Fibroblast of mammary gland (primary cell): ENCODE measurements at places on chromosomes 4 and X.

DNA sequence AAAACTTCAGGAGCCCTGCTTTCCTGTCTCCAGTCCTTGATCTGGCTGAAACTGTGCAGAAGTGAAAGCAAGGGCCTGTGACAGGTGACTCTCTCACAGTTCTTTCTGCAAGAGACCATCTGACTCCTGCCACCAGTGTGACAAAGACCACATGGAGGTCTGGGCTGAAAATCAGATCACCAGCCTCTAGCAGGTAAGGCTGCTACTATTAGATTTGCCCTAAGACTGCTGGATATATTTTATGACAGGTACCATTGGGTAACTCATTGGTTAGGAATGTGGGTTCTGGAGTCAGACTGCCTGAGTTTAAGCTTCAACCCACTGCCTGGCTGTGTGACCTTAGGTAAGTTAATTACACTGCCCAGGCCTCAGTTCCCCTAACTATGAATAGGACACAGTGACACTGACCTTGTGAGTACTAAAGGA is 163.3 kb upstream of the SLC7A11 start:
- no peak for DNase-seq

- DNase-seq: no peak
Observed at GRCh38 chrX:130267956-130268448, 697 bp downstream of the ZNF280C start.

- DNase-seq: peak; percentile 56
Observed at GRCh38 chrX:7115557-7115956, 32.0 kb upstream of the STS start.

GRCh38 chrX:24271262-24271661 is 42.6 kb downstream of the SUPT20HL2 start:
- DNase-seq: no peak

DNA sequence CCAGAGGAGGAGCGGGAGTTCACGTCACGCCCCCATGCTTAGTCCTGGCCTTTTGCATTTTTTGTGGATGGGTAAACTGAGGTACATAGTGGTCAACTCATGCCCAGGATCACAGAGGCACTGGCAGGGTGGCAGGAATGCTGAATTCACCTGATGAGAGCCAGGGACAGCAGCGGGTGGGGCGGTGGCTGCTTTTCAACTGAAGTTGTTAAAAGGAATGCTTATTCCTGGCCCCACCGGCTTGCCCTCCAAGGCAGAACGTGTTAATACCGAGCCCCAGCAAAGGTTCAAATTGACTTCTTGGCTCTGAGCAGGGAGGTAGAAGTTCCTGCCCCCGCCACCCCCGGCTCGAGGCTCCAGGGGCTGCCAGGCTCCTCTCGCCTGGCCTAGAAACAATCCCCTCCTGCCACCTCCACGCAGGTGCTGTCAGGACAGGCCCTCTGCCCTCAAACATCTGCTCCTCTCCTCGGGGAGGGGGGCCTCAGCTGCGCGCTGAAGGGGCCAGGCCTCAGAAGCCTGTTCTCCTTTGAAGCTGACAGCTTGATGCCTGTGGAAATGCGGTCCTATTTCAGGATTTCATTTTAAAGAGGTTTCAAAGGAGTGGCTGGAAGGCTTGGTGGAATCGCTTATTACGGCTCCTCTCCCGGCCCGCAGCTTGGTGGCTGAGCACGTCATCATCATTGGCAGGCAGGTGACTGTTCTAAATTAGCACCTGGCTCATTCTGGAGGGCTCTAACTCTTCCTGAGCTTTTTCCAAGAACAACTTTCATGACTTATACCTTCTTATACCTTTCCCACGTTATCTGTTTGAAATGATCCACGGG is 93.0 kb downstream of the PHKA2 start:
- DNase-seq: no peak

DNA sequence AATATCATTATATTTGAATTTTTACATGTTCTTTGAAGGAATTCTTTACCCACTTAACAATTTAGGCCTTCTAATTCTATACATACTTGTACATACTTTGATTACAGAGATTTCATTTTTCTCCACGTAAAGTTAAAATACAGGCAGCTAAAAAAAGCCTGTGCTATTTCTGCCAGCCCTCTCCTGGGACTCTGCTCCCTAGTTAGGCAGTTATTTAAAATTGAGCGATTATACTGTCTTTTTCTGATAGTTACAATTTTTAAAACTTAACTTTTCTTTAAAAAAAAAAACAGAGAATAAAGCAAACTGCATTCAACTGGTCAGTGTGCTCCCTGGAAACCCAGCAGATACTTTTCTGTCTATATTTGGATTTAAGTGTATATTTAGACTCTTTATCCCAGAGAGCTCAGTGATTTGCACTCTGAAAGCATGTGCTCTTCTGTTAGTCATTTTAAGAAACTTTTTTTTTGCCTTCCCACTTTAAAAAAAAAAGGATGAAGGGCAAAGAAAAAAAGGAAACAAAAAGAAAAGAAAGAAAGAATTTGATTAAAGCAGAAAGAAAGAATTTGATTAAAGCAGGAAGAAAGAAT is 18.1 kb upstream of the FAM241A start:
- DNase-seq: no peak
